CD4-positive, alpha-beta T cell treated with Interferon alpha-2 for 1 hour (primary cell): ENCODE measurements at places on chromosomes 7 and 10.

DNA sequence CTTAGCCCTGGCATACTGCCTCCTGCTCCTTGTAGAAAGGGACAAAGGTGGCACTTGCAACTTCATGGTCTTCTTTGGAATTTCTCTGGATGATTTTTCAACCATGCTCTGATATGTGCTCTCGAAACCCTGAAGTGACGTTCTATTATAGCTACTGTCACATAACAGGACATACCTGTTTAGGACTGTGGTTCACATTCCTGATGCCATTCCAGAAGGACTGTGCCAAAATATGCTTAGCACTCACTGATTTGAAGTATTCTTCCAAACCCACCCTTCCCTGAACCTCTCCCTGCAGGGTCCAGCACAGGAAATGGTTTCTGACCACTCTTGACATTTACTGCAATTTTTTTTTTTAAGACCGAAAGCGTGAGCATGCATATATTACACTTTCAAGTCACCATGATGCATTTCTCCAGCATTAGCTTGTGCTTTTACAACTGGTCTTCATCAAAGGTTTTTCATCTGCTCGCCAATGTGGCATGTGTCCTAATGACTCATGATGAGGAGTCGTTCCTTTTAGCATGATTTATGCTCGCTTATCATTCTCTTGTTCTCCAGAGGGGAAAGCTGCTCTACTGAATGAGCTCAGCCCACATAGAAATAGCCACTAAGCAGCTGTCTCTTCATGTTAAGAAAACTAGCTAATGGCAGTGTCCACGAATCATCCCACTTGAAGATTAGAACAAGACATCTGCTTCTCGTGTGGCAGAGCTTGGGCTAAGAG lies 135.2 kb downstream of the ADAM12 start:
- no peak for DNase-seq

DNA sequence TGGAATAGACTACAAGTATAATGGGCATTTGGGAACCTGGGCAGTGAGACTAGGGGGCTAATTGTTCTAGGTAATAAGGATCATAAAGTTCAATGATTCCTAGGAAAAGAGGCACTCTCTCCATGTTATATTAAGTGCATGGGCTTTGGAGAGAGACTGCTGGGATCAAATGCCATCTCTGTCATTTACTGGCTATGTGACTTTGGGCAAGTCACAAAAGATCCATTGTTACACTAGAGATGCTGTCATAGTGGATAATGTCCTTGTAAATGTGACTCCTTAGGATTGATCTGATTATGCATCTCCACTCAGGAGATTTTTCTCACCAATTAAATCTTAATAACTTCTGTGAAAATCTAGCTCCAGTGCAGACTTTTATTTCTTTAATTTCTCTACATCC lies 156.3 kb upstream of the CACNA2D1 start:
- DNase-seq: no peak

DNA sequence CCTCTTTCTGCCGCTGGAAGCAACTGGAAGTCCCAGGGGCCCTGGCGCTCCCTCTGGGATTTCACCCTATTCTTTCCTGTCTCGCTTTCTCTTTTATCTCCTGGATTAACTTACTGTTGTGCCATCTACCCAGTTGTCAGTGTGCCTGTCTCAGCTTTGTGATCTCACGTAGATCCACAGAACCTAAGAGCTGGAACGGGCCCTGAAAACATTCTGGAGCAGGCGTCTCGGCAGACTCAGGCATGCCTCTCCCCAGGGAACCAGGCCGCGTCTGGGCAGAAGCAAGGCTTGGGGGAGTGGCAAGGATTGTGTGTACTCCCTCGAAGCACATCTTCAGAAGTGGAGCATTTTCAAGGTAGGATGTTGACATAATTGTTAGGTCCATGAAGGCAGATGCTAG lies 87.2 kb downstream of the KCNMA1 start:
- DNase-seq: no peak

- DNase-seq: peak; percentile 70
These were observed at the start of gene PYROXD2 for GRCh38 chr10:98414932-98415730. Gene PYROXD2 (minus strand): TSS chr10:98415182. CDS start chr10:98415135, 47 bp downstream.

- no peak for DNase-seq
These were observed 15.0 kb downstream of the CLRN3 start for GRCh38 chr10:127877699-127878098.

DNA sequence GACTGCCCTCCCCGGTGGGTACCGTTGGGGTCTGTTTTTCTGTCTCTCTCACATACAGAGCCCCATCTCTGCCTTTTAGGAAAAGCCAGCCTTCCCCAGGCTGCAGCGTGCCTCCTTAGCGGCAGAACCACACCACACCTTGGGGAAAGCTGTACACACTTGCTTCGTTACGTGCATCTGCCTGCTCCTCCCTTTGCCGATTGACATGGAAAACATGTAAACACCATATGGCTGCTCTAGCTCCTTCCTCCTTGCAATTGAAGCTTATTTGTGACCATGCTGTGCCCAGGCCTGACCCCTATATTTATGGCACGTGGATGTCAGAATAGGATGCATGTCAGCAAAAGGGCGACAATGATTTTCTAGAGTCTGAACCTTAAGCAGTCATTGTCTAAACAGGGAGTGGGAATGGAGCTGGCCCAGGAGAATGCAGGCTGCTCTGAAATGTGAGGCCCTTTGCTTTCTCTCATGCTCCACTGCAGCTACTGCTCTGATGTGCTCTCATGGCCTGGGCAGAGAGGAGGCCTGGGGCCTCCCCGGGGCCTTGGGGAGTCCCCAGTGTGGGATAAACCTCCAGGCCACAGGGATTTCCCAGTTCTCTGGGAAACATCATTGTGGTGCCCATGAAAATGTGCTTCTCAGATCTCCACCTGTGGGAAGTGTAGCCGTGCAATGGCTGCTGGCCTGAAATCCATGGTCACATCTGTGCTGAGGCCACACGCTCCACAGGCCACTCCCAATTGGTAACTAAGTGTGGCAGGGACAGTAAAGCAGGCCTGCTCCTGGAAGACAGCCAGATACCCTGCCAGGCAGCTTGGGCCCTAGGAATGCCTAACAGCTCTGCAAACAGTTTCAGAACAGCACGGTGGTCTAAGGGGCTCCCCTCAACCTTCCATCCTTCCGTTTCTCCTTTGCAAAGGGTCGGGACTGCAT lies 18.6 kb downstream of the PDE6C start:
- no peak for DNase-seq

- no peak for DNase-seq
These were observed 101.0 kb upstream of the EGFR start for GRCh38 chr7:54917613-54918391.

- no peak for DNase-seq
These were observed 1.5 kb downstream of the HDAC9 start for GRCh38 chr7:18497082-18497481.

- DNase-seq: no peak
These were observed 73.6 kb upstream of the SYPL1 start for GRCh38 chr7:106185719-106186118.

GRCh38 chr7:153443032-153443701 lies 609.0 kb upstream of the DPP6 start:
- DNase-seq: no peak

DNA sequence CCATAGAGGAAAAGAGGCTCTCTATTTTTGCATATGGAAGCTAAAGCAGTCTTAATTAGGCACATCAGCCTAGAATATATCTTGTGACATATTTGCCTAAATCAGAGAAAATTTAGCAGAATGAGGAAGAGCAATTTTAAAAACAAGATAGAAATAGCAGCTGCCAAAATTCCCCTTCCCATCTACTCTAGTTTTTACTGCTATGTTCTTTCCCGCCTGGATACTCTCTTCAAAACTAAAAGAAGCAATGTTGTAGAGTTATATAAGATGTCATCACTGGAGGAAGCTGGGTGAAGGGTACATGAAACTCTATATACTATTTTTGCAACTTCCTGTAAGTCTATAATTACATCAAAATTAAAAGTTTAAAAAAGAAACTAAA lies 87.0 kb downstream of the ARMH3 start:
- no peak for DNase-seq

DNA sequence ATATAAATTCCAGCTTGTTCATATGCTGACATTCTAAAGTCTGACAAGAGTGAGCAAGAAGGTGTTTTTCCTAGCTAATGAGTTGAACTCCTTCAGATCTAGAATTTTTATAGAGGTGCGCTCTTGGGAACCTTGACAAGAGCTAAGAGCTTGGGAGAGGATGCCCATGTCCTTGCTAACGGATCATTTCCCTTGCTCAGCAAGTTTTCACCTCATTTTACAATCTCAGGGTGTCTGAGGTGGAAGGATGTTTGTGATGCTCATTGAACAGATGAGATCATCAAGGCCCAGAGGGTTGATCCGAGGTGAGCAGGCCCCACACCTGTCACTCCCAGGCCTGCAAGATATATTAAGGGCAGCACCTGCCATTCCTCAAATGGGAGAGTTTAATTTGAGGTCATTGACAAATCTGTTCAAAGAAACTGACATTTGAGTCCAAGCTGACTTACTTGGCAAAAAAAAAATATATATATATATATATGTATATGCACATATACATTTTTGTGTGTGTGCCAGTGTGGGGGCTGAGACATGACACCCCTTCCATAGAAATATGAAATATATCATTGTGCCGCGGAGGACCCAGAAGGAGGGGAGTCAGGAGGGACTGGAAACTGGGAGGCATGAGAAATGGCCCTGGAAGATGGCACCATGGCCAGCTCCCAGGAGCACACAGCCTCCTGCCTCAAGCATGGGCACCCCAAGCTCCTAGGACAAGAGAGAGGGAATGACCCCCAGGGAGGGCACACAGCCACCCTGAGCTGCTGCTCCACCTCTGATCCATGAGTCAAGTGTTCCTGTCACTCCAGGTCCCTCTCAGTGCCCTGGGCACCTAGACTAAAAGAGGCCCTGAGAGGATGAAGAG lies 17.3 kb upstream of the TMEM72 start:
- DNase-seq: no peak

- no peak for DNase-seq
These were observed 16.1 kb upstream of the TRPV6 start for GRCh38 chr7:142901426-142902259.

- DNase-seq: no peak
These were observed 5.2 kb downstream of the GIMAP5 start for GRCh38 chr7:150742286-150742968.

DNA sequence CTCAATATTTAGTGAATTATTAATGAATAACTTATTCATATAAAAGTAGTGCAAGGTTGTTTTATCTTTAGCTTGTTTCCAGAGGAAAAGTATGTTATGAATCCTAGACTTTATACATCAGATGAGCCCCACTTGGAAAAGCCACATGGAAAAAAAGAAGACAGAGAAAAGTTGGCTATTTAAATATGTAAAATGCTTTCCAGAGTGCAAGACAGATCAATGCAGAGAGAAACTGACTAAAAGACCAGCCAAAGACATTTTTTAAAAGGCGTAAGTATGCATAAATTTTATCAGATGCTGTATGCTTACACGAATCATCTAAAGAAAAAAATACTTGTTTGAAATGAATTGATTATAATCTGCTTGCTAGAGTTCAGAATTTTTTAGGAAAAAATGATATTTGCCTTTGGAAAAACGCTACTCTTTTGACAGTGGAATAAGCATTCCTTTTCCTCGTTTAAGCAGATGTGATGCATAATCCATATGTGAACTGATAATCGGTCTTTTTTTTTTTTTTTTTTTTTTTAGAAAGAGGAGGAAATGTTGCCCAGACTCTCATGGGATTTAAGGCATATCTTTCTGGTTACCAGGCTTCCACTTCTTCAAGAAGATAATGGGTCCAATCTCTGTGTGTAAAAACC lies 70.7 kb downstream of the RELN start:
- DNase-seq: no peak

DNA sequence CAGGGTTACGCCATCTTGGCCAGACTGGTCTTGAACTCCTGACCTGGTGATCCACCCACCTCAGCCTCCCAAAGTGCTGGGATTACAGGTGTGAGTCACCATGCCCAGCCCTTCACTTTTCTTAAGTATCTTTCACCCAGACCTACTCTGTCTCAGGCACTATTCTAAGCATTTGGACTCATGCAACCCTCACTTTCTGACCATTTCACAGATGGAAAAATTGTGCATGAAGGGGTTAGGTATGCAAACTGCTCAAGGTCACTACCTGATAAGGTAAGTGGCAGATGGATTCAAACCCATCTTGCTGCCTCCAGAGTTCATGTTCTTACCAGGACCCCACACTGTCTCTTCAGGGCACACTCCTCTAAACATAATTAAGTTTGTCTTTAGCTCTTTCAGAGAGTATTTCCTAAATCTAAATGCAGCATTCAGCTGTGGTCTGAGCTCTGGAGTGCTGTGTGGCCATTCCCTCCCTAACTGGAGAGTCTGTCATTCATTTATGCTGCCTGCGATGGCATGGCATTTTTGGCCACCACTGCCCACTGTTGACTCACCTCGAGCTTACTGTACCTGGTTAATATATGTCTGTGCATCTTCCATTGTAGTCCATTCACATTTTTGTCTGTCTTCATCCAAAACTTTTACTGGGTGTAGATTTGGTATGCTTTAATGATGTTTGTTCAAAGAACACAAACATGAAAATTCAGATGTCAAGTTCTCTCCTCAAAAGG lies 88.4 kb downstream of the CCDC71L start:
- no peak for DNase-seq

GRCh38 chr10:131831561-131831960 lies 69.2 kb upstream of the PPP2R2D start:
- DNase-seq: no peak

DNA sequence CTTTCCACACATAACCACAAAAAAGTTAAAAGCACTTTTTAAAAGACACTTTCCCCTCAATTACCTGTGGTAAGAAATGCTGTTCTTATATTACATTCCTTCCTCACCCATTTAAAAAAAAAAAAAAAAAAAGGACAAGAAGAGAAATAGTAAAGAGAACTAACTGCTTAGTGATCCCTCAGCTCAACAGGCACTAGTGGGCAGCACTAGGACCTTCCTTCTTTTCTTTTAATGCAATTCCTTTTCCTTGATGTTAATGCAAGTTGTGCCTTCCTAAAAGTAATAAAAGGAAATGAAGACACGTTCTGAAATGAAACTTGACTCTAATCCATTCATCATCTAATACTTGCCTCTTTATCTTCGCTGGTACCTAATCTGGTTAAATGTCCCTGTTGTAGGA lies 189.7 kb downstream of the TCF7L2 start:
- DNase-seq: no peak

DNA sequence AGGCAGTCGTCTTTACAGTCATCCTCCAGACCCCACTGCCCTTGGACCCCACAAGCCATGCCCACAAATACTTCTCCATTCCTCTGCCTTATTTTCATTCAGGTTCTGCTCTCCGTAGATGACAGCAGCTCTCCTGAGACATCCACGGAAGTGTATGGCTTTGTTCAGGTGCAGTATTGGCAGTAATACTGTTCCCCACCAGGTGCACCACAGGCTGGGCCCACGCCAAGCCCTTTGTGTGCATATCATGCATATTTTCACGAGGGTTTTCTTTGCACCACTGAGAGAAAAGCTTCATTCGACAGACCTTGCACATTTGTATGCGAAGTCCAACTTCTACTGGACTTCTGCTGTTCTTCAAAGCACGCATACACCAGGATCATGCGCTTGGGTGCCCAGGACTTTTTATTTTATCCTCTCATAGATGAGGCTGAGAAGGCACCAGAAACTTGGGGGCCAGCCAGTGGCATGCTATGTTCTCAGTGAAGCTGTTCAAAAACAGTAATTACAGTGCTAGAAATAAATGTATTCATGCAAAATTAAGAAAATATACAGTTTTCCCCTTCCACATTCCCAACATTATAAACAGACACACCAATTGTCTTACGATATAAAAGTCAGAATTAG lies 37.8 kb upstream of the PITRM1 start:
- DNase-seq: no peak

- DNase-seq: peak; percentile 80
These were observed at the start of gene PUS7 for GRCh38 chr7:105521717-105522463. Gene PUS7 (minus strand): TSS chr7:105522271. CDS start chr7:105508512, 13,759 bp downstream.
